ENCODE measurements at places on chromosomes 6 and 20.

DNA sequence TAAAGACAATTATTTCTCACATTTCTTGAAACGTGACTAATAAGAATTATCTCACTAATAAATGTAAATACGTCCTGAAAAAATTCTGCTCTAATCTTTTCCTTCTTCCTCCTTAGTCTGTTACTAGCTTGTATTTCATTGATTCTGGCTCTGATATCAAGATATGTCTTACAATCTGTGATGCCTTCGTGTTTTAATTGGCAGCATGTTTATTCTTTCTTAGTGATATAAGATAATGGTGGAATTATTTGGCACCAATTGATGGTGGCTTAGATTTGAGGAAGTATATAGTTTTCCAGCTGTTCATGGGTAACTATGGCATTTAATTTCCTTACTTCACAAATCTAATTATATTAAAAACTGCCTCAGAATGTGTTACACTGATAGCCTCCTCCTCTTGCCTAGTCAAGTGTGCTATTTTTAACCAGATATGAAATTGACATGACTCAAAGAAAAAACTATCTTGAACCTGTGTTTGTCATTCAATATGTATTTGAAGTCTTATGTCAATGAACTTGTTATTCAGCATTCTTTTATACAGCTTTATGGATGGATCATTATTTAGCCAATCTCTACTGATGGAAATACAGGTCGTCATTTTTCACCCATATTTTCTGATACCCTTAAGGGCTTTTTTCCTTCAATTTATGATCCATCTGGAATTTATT is 5.3 kb downstream of the CCNC start:
- no peak for DNase-seq

GRCh38 chr6:107221519-107221918 is 106.2 kb upstream of the BEND3 start:
- no peak for DNase-seq

GRCh38 chr6:22350109-22350508 is 53.3 kb upstream of the PRL start:
- DNase-seq, result no peak

- no peak for DNase-seq
These were observed 24.1 kb upstream of the PI16 start for GRCh38 chr6:36930483-36930882.

DNA sequence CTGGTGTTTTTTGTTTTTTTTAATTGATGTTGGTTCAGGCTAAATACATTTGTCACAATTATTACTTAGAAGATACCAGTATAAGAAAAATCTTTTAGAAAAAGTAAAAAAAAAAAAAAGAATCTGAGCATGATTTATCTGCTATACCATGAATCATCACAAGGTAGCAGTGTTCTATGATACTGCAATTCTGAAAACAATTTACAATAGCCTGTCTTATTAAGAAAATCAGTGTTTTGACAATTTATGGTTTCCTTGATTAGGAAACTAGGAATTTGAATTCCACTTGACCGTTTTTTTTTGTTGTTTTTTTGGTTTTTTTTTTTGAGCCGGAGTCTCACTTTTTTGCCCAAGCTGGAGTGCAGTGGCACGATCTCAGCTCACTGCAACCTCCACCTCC is 9.3 kb upstream of the MAK start:
- DNase-seq, result no peak

GRCh38 chr6:121932076-121932991 is 467.1 kb upstream of the HSF2 start:
- DNase-seq, result no peak

DNA sequence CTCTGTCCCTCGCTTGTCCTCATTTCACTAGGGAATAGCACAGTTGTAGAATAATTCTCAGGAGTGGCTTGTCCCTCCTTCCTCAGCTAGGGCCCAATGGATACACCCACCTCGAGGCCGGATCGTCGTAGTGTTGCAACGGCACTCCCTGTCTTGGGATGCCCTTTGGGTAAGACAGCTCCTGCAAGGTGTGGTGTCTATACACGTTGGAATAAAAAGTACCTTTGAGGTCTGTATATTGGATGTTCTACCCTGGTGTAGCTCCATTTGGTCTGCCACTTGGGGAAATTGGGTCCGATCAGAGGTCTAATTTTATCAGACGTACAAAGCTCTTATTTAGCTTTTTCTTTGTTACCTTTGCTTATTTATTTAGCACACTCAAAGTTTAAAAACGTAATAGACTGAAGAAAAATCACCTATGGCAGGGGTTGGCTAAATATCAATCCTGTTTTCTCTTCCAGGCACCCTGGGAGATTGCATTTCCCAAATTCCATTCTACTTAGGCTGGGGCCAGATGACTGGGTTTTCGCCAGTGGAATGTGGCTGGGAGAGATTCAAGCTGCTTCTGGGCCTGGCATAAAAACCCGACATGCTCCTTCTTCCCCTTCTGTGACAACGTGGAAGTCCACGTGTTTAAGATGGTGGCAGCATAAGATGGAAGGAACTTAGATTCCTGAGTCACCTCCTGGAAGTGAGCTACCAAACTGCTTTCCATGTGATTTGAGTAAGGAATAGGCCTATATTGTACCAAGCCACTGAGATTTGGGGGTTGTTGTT is 82.3 kb upstream of the CD83 start:
- DNase-seq, result no peak

DNA sequence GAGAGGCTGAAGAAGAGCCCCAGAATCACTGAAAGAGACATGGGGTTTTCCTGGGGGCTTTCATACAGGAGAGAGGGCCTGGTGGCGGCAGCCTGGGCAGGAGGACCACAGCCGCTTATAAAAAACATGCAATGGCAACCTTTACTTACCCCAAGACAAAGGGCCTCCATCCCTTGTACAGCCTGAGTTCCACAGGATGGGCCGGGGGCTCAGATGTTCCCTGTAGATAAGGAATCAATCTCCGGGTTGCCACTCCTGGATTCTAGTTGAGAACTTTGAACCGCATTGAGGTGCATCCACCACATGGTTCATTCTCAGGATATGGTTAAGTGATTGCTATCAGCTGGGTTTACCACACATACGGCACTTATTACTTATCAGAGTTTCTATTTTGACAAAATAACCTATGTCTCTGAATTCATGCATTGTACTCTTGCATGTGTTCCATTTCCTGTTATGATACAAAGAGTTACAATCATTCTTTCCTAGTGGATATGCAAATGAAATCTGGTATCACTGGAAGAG is 677.6 kb downstream of the KIF16B start:
- no peak for DNase-seq

GRCh38 chr6:4805553-4806336 is 29.5 kb downstream of the CDYL start:
- DNase-seq, result peak; percentile 14

Measured in CD4-positive, alpha-beta T cell treated with Interleukin-4 for 4 hours (primary cell).